Fibroblast of skin of left biceps (primary cell): ENCODE measurements at places on chromosomes 4 and X.

DNA sequence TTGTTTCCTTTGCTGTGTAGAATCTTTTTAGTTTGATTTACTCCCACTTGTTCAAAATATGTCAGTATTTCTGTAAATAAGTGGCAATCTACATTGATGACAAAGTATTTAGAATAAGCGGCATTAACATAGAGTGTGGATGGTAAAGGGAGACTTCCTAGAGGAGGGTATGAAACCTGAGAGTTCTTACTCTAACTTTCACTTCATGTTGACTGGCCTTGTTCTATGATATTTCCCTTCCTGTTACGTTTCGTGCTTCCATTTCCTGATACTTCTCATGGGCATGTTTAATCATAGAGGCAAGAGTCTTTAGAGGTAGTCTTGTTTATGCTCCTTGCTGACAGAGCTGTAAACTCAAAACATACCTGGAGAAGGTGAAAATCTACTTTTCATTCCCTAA lies 408.9 kb downstream of the GLUD2 start:
- DNase-seq, result no peak

DNA sequence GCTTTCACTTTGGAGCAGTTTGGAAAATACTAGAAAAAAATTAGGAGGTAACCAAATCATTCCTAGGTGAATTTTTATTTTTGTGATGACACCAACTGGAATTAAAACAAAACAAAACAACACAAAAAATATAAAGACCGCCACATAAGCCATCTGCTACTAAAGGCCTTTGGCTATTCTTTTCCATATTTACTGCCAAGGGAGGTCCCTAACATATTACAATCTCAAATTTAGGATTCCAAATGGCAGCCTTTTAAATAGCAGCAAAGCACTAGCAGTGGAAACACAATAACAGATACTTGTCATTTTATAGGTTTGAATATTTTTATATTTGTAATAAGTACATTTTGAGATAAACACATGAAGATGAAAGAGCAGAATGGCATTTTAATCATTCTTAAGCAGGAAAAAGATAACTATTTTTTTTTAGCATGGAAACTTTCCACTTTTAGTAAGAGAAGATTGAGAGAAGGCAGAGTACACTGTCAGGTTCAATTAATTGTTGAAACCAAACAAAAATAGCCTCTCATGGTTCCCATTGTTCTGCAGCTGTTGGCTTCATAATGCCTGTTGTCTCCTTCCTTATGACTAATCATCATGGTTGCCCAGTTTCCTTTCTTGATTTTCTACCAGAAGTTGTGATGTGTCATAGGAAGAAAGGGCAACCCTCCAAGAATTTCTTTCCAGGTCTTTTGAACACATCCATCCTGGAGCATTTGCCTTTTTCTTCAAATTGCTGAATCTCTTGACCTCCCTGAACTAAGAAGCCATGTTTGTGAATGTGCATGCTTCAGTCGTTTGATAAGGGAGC lies 219.0 kb upstream of the EMCN start:
- DNase-seq, result peak; percentile 38

GRCh38 chrX:121337816-121338215 lies 290.4 kb downstream of the GLUD2 start:
- no peak for DNase-seq

- DNase-seq, result no peak
Observed at GRCh38 chr4:31662951-31663350, 942.8 kb downstream of the PCDH7 start.

- DNase-seq, result no peak
Observed at GRCh38 chr4:85889314-85889713, 414.4 kb downstream of the ARHGAP24 start.

DNA sequence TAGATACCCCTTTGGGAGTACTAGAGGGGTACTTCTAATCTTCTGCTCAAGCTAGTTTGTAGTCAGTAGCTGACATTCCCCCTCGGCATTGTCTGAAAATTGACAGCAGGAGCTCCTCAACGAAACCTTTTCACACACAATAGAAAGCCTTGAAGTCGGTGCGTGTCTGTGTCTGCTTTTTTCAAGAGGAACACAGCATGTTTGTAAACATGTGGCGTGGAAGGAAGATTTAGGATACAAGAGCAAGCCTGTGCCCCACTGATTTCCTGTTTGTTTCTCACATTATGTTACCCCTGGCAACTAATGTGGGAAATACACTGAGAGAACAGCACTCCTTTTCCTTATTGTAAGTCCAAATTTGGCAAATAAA lies 252.6 kb downstream of the ANKRD50 start:
- no peak for DNase-seq

- DNase-seq, result no peak
Observed at GRCh38 chrX:37545066-37545465, 26.4 kb upstream of the LANCL3 start.

GRCh38 chrX:40448793-40449192 lies 132.0 kb upstream of the ATP6AP2 start:
- no peak for DNase-seq

GRCh38 chr4:176569301-176569700 lies 223.4 kb downstream of the VEGFC start:
- no peak for DNase-seq
